ENCODE measurements at places on chromosomes 4 and X.

- DNase-seq: no peak
Measured at GRCh38 chr4:7539186-7539585, 104.5 kb upstream of the PSAPL1 start.

- no peak for DNase-seq
Measured at GRCh38 chr4:10204401-10205058, 87.9 kb upstream of the WDR1 start.

GRCh38 chrX:150610043-150610442, 41.6 kb downstream of the MTM1 start:
- no peak for DNase-seq

- DNase-seq: no peak
Measured at GRCh38 chrX:81308086-81308829, 106.4 kb downstream of the SH3BGRL start.

DNA sequence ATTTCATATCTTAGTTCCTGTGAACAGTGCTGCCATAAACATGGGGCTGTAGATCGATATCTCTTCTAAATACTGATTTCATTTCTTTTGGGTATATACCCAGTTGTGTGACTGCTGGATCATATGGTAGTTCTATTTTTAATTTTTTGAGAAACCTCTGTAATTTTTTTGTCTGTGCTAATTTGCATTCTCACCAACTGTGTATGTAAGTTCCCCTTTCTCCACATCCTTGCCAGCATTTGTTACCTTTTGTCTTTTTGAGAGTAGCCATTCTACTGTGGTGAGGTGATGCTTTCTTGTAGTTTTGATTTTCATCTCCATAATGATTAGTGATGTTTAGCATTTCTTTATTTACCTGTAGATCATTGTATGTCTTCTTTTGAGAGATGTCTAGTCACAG, 2086.5 kb upstream of the TENM3 start:
- no peak for DNase-seq

DNA sequence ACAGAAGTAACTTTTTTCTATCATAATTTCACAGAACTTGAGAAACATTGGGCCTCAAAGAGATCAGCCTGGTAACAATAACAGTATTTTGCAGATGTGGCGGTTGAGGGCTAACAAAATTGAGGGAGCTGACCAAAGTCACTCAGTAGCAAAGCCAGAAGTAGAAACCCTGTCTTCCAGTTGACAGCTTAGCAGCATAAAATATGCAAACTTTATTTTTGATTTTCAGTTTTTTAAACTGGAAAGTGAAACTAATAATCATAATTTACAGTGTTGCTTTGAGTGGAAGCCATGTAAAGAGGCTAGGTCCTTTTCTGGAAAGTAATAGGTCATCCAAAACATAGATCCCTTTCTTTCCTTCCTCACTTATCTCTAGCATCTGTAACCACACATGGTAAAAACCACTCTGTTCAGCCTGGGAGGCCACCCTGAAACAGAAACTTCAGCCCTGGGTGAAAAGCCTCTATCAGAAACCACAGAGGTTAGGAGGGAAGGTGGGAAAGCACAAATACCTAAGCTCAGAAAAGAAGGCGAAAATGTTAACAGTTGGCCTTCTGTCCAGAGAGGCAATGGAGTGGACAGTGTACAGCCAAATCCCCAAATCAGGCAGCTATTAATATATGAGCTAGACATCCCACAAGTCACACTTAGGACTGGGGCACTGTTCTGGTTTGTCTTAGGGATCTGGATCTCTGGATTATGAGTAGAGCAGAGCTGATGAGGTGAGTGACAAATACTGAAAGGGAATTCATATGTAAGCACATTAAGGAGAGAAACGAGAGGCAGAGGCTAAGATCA, 61.1 kb upstream of the ARSJ start:
- no peak for DNase-seq

GRCh38 chr4:137359691-137360315, 172.5 kb downstream of the PCDH18 start:
- no peak for DNase-seq

DNA sequence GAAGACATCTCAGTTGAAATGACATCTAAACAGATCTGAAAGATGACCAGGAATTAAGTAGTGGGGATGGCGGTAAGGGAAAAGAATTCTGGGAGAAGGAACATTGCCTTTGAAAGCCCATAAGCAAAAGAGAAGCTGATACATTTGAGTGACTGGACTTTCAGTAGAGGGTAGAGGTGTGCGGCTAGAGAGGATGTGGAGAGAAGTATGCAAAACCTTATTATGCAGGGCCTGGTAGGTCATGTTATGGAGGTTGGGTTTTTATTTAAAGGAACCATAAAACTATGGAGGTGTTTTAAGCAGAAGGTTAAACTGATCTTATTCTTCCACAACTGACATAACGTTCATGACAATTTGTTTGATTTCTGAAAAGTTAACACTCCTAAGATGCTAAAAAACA, 36.3 kb downstream of the RPS6KA3 start:
- DNase-seq: no peak

GRCh38 chr4:74033739-74034138, 4.8 kb downstream of the CXCL3 start:
- no peak for DNase-seq

- no peak for DNase-seq
Measured at GRCh38 chr4:52560844-52561280, 98.2 kb downstream of the USP46 start.

DNA sequence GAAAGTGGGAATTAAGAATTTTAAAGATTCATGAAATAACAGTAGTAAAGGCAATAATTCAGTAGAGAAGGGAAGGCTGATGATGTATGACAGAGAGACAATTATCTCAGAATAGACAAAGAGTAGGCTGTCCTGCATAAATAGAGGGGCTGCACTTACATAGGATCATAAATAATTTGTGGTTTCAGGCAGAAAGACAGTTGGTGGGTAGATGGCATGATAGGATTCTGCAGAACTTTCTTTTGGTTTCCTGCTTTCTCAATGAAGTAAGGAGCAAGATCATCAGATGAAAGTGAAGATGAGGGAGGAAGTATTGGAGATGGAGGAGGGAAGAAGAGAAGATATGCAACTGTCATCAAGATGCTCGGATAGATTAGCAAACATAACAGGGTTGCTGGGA, 604.9 kb upstream of the ZFP42 start:
- DNase-seq: no peak

DNA sequence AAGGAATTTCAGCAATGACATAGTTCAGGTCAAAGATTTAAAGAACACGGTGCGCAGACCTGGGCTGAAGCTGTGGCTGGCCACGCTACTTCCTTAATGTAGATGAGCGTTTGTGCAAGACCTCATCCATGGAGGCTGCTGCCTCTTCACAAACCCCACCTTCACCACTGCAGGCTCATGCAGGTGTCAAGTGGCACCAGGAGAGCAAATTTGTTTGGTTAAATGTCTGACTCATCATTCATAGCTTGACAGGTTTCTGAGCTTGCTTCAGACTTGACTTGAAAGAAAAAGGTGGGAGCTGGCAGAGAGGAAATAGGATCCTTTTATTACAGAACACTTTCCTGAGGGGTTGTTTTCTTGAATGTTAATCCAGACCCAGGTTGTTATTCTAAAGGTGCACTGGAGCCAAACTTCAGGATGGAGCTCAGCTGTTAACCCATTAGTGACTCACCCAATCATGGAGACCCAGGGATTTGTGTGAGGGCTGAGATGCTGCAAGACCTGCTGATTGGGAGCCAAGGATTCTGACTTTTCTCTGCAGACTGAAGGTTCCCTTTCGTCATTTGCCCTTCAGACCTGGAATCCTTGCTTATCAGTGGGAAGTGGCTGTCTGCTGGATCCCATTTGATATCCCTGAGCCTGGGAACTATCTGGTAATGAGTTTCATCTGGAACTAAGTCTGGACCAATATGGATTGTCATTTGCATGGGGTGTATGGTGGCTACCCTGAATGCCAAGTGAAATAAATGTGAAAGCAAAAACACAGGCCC, 315.3 kb downstream of the PTTG2 start:
- peak; percentile 97 for DNase-seq

GRCh38 chr4:138174981-138175794, 67.0 kb downstream of the SLC7A11 start:
- DNase-seq: peak; percentile 60

DNA sequence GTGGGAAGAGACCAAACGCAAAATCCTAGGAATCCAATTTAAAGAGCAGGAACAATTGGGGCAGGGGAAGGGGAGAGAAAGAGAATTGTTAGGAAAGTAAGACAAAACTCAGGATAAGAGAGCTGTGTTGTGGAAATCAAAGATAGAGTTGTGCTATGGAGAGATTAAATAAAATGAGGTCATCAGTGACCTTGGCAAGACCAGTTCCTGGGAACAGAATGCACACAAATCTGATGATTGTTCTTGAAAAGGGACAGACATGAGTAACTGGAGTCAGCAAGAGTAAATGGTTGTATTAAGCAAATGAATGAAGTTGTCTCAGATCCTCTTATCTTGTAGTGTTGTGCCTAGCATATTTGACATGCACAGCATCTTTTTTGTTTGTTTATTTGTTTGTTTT, 267.4 kb downstream of the IL1RAPL1 start:
- DNase-seq: no peak

- no peak for DNase-seq
Measured at GRCh38 chrX:1178580-1179057, 33.8 kb downstream of the CRLF2 start.

- no peak for DNase-seq
Measured at GRCh38 chr4:42345962-42346544, 51.2 kb upstream of the SHISA3 start.

DNA sequence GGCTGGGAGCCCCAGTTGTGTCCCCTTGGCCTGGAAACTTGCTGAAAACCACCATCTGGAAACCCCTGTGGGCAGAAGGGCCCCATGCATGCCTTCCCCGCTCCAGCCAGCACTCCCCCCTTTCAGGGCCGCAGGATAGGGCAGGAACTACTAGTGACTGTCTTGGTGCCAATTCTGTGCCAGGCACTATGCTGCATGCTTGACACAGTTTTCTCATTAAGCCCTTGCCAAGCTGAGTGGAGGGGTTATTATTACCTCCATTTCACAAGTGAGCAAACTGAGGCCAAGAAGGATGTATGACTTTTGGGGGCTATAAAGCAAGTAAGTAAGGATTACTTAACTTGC, 73.6 kb upstream of the PJA1 start:
- DNase-seq: no peak

DNA sequence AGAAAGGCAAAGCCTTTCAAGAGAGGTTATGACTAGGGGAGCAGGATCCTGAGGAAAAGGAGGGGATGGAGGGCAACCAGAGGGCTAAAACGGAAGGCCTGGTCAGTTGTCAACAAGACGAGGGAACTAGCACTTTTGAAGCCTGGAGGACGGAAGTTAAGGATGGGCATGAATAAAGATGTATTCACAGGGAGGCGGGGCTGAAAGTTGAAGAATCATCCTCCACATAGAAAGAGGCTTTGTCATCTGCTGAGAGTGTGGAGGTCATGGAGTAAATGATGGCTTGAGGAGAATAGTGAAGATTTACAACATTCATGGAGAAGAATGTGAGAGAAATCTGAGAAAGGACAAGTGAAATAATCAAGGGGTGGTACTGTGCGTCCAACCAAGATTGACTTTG, 137.5 kb downstream of the MAGEB17 start:
- no peak for DNase-seq

DNA sequence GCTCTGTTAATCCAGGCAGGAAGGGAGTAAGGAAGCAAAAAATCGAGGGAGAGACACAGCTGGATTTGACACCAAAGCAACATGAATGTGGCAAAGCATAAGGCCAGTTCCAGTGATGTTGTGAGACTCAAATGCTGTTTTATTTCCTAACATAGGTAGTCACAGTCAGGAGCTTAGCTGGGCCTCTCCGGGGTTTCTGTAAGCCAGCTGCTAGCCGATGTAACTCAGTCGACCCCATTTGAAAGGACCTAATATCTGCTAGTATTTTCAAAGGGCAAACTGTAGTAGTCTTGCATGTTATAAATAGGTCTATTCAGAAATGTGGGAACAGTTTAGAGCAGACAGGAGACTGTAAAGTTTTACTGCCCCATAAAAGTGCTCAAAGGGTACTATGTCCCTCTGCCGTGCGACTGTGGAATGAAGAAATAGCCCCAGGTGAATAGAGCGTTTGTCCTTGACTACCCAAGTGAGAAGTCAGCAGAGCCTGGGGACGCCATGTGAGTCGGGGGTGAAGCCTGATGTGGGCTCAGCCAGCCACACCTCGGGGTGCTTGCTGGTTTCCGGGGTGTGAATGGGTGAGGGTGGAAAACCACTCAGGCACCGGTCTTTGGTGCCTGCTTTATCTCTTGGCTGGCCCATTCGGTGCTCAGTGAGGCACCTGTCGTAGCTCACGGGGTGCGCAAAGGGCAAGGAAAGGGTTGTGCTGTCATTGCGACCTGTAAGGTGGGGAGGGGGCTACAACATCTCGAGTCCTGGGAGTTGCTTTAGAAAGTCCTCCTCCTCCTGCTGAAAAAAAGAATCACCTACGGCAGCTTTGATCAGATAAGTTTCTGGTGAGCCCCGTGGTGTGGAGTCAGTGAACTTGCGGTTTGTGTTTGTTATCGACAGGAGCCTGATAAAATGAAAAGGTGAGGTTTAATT, 745 bp downstream of the TRIM2 start:
- no peak for DNase-seq

DNA sequence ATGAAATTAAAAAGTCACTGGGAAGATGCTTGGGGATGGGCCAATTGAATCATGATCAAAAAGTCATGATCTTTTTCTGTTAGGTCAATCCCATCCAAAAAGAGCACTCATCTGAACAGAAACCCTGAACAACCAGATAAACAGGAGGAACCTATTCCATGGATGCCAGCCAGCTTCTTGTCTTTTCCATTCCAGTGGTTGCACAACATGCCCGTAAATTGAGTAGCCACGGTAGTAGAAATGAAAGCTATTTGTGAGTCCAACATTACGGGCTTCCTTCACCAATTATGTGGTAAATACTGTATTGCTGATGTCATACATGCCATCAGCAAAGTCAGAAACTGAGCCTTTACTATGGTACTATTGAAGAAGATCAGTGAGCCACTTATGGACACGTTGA, 982.4 kb upstream of the HS3ST1 start:
- DNase-seq: no peak

DNA sequence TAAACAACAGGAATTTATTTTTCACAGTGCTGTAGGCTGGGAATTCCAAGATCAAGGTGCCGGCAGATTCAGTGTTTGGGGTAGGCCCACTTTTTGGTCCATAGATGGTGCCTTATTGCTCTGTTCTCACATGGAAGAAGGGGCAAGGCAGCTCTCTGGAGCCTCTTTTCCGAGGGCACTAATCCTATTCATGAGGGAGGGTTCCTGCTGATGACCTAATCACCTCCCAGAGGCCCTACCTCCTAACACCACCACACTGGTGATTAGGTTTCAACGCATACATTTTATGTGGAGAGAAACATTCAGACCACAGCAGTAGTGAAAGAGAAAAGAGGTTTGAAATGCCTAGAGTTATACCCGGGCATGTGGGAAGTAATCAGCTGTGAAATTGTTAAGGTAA, 1.4 kb upstream of the POLA1 start:
- no peak for DNase-seq

Data from NCI-H187 treated with DMSO at 0.1 percent for 48 hours (cell line).